ENCODE measurements at places on chromosomes 13 and 19.

DNA sequence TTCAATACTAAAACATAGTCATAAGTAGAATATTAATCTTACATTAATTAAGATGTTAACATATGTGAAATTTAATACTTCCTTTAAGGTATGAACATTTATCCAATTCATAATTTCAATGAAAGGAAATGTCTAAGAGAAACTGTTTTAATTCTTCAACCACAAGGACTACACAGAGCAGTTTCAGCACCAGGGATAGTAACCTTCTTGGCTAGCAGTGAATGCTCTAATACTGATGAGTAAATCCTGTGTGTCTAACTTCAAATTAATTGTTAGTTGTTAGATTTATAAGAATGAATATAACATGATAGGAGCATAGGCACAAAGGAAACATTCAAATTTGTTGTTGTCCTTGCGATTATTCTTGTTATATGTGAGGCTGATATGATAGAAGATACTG lies 15.6 kb upstream of the NBEA start:
- no peak for DNase-seq

GRCh38 chr13:31192306-31192705 lies 7.5 kb upstream of the B3GLCT start:
- DNase-seq, result no peak

GRCh38 chr19:42409477-42409876 lies 17.7 kb downstream of the LIPE start:
- DNase-seq, result no peak

DNA sequence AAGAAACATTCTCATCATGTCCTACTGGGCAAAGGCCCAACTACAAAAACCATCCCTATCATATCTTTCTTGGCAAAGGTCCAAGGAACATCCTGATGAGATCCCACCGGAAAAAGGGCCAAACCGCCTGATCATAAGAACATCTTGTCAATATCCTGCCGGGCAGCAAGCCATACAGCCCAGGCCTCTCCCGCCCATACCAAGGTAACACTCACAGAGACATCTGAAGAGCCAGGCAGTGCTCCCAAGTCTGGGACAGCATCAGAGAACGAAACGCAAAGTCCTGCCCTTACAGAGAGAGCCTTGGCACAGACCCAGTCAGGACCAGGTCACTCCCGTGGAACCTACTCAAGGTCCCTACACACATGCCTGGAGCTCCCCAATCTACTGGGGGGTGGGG lies 18.5 kb upstream of the ZNF331 start:
- no peak for DNase-seq

- DNase-seq, result peak; percentile 12
These were observed 427 bp downstream of the ZNF160 start for GRCh38 chr19:53102756-53103233.

DNA sequence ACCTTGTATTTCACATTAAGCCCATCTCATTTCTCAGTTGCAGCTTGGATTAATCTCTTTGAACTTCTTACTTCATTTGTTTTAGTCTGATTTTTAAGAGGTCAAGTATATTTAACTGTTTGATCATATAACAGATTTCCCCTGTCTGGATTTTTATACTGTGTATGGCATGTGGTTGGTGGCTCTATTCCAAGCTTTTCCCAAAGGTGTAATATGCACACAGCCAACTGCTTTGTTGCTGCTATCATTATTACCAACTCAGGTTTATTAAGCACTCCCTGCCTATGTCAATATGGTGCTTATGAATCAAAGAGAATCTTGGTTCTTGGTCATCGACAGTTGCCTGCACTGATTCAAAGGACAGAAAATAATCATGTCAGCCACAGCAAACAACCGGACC lies 92.6 kb downstream of the RAP2A start:
- DNase-seq, result no peak

- DNase-seq, result no peak
These were observed 40.5 kb upstream of the CNMD start for GRCh38 chr13:52780092-52780491.

- DNase-seq, result no peak
These were observed 6.0 kb downstream of the SHFL start for GRCh38 chr19:10091895-10092641.

GRCh38 chr19:50039968-50040367 lies 14.2 kb downstream of the ZNF473 start:
- no peak for DNase-seq

DNA sequence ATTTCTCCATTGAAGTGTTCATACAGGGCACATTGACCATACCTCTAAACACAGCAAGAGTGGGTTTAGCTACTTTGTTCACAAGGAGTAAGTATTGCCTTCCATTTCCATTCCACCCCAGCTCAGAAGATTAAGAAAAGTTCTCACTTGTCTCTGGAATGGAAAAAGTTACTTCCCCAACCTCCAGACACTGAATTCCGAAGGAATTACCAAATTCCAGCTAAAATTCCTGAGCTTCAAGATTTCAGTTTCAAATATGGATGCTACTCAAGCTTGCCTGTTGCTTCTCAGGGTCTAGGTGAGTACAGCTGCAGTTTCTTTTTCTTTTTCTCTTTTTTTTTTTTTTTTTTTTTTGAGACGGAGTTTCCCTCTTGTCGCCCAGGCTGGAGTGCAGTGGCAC lies 33.6 kb downstream of the TEX26 start:
- DNase-seq, result no peak

- DNase-seq, result no peak
These were observed 1037.0 kb upstream of the SPRY2 start for GRCh38 chr13:81377921-81378320.

DNA sequence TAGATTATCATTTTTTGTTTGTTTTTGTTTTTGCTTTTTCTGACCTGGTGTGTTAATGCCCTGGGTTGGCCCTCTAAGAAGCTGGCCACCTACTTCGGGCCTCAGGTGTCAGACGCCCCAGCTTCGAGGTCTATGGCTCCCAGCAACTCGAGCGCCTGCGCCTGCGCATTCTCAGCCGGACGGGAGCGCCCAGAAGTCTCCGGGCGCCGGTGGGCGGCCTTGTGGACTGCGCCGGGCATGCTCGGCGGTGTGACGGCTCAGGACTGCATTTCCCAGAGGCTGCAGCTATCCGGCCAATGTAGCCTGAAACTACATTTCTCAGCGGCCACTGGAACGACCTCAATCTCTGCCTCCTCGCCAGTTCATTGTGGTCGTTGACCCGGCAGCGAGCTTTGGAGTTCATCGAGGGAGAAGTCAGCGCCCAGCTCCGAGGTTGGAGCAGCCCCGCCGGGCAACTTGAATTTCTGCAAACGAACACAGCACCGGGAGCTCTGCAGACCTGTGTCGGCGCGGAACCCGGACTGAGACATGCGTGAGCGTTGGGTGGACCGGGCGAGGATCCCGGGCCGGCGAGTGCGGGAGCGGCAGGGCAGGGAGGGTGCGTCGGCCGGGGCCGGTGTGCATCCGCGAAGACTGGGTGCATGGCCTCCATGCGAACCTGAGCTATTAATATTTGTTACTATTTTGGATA lies at the start of gene ZNF30:
ZNF30 (plus strand) TSS at position 219 of the 691 bp plus-strand sequence. CDS start 3,045 bp downstream, outside the sequence.
- DNase-seq, result peak; percentile 74

DNA sequence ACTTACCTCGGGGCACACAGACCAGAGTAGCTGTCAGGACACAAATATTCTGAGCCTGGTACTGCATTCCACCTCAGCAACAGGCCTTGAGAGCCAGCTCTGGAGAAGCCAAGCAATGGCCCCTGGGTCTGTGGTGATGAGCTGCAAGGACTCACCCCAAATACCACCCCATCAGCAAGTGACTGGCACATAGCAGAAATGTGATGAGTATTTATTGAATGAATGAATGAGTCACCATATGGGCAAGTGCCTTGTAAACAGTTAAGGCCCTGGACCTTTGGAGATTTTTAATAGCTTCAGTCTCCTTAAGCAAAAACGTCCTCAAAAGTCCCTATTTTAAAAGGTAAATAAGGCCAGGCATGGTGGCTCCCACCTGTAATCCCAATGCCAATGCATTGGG lies 18.2 kb downstream of the GSX1 start:
- DNase-seq, result no peak

DNA sequence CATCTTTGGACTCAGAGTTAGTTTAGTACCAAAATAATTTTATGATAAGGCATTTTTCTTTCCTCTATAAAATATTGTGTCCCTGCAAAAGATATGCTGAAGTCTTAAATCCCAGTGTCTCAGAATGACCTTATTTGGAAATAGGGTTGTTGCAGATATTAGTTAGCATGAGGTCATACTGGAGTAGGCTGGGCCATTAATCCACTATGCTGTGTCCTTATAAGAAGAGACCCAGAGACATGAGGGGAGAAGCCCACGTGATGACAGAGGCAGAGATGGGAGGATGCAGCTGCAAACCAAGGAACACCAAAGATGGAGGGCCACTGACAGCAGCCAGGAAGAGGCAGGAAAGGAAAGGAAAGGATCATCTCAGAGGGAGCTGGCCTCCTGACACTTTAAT lies 6.4 kb downstream of the POGLUT2 start:
- no peak for DNase-seq

- no peak for DNase-seq
These were observed 54.1 kb downstream of the WDFY2 start for GRCh38 chr13:51638216-51638871.

GRCh38 chr19:9009935-9010651 lies at the start of gene MUC16:
Gene MUC16, minus strand, starts transcription at chr19:9010409.
- DNase-seq, result no peak

DNA sequence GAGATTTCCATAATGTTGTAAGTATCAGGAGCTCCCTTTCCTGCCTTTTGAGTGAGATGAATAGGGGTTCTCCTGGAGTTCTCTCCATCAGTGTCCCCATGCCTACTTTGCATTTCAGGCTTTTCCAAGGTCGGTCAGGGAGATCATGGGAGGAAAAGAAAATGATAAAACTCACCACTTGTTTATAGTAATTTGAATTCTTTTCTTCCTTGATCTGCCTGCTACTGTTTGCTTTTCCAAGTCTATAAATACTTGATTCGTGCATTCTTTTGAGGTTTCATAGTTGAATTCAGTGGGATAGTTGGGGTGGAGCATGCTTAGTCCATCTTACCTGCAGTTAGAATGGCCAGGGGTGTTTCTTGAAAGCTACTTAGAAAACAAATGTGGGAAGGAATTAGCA lies 51.5 kb downstream of the PCCA start:
- DNase-seq, result no peak

GRCh38 chr19:1076951-1077350 lies 10.0 kb downstream of the ARHGAP45 start:
- peak; percentile 76 for DNase-seq

- DNase-seq, result peak; percentile 57
These were observed 12.8 kb downstream of the LTBP4 start for GRCh38 chr19:40613690-40614621.

- no peak for DNase-seq
These were observed 750.3 kb downstream of the OLFM4 start for GRCh38 chr13:53778937-53779336.

DNA sequence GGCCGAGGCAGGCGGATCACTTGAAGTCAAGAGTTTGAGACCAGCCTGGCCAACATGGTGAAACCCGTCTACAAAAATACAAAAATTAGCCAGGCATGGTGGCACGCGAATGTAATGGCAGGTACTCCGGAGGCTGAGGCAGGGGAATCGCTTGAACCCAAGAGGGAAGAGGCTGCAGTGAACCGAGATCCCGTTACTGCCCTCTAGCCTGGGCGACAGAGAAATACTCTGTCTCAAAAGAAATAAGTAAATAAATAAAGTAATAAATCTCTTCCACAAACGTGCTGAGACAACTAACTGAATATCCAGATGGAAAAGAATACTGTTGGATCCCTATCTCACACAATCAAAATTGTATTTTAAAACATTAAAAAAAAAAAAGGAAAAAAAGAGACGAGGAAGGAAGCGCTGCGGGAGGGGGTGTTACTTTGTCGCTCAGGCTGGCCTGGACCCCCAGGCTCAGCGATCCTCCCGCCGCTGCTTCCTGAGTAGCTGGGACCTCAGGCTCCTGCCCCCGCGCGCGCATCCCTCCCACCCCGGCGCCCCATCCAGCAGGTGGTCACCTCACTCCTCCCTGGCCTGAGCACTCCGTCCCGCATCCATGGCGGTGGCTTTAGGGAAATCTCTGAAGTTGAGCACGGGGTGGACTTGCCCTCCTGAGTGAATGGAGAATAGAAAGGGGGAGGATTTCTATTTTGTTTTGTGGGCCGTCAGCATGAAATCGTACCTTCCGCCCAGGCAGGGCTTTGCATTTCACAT lies 628 bp upstream of the ZNF813 start:
- DNase-seq, result no peak

GRCh38 chr13:42356184-42356575 lies 84.2 kb downstream of the AKAP11 start:
- DNase-seq, result no peak

DNA sequence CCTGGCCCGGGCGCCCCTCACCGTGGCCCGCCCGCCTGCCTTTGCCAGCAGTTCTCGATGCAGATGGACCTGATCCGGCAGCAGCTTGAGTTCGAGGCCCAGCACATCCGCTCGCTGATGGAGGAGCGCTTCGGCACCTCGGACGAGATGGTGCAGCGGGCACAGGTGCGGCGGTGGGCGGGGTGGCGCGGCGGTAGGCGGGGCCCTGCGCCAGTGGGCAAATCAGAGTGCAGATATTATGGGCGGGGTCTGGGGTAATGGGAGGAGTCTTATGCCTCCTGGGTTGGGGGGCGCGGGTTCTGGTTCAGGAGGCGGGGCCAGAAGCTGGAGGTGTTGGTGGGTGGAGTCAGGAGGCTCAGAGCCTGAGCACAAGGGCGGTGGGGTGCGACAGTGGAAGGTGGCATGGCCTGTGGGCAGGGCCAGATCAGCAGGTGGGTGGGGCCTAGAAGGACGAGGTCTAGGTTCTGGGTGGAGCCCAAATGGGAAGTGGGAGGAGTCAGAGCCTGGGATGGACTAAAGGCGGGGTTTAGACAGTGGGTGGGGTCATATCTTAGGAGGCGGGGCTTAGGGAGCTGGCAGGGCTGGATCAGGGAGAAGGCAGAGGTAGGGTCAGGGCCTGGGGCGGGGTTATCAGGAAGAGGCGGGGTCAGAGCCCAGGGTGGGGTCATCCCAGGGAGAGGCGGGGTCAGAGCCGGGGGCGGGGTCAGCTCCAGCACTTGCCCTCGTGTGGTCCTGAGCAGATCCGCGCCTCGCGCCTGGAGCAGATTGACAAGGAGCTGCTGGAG lies 5.6 kb downstream of the APC2 start:
- no peak for DNase-seq

DNA sequence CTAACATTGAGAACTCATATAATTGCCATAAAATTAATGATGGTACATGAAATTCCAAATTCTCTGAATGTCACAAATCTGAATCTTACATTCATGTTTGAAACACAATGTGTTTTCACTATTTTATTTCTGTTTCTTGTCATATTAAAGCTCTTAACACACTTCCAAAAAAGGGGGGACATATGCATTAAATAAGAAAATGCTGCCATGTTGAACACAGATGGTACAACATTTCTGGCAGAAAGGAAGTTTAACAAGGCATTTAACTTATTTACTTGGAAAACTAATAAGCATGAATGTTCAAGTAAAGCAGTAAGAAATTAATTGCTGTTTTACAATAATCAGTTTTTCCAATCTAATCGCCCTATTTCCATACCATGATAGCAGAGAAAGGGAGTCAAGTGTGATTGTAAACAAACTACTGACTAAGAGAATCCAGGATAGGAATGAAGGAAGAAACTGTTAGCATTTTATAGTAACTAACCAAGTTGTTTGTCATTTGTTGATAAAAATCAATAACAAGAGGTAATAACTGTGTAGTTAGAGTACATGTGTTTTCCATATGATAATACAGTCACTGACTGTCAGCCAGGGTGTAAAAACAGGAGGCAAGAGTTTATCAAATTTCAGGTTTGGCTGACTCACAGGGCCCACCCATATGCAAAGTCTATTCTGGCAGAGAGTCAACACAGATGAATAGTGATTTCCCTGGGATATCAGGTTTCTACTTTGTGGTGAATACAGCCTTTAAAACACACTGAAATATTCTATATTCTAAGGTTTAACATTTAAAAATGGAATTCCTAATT lies 5.7 kb upstream of the FOXO1 start:
- DNase-seq, result no peak
